Retina (tissue), 1 donor: ENCODE measurements at places on chromosomes 4 and X.

- DNase-seq = no peak
These were observed 127.2 kb downstream of the UBE2K start for GRCh38 chr4:39825090-39825489.

GRCh38 chr4:7393601-7394575 lies 40.8 kb downstream of the PSAPL1 start:
- peak; percentile 64 for DNase-seq

GRCh38 chrX:148380650-148381561 lies 119.5 kb upstream of the AFF2 start:
- no peak for DNase-seq

DNA sequence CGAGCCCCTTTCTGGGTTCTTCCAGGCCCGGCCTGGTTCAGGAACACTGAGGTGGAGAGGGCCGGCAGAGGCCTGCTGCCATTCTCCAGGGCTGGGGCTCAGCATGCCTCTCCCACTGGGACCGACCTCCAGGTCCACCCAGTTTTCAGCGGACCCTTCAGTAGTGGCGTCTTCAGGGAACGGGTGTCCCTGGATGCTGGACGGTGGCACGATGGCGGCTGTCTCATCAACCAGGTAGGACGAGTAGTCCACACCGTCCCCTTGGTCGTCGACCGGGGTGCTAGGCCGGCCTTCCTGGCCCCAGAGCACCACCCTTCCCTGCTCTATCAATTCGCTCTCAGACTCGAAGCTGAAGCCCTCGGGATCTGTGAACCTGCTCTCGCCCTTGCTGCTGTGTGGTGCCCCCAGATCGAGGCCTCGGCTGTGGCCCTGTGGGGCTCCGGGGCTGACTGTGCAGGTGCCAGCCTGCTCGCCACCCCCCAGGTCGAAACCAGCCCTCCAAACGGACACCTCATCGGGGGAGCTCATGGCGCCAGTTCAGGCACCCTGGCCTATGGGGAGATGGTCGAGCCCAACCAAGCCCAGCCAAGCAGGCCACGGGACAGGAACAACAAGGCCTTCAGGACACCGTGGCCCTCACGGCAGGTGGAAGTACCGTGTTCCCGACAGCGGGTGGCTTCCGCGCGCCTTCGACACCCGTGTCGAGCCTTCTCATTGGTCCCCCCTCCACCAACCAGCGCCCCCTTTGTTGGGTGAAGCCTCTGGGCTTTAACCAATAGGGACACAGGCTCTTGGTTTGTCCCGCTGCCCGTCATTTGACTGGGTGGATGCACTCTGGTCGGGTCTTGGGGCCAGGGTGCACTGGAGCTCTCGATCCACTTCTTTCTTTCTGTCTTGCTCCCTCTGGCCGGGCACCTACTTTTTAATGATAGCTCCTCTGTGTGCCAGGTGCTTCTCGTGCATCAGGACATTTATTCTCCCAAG lies 814 bp upstream of the LOC101059915 start:
- DNase-seq = no peak

- no peak for DNase-seq
These were observed 87.8 kb downstream of the SH3KBP1 start for GRCh38 chrX:19799319-19800182.

GRCh38 chr4:168028970-168029597 lies 63.3 kb upstream of the ANXA10 start:
- no peak for DNase-seq

GRCh38 chr4:4656977-4657376 lies 115.1 kb upstream of the STX18 start:
- no peak for DNase-seq

DNA sequence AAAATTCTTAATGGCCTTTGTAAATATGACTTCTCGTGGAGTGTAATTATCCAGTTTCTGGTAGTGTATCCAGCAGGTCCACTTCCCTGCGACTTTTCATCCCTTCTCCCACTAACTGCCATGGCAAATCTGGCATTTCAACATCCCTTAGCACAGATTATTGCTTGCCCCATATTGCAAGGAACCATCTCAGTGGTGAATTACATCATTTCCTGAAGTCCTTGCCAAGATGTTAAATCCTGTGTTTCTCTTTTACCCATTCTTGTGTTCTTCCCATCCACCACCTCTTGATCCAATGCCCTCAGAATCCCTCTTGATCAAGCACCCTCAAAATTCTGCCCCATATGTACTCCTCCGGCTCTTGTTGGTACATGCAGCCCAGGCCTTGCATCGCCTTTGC lies 88.1 kb upstream of the ZNF81 start:
- no peak for DNase-seq

- DNase-seq = no peak
These were observed 57.0 kb downstream of the HPGDS start for GRCh38 chr4:94285666-94286065.

- no peak for DNase-seq
These were observed 17.7 kb downstream of the IQSEC2 start for GRCh38 chrX:53263597-53264094.

GRCh38 chrX:154541896-154542722 lies 4.5 kb downstream of the G6PD start:
- DNase-seq = no peak

DNA sequence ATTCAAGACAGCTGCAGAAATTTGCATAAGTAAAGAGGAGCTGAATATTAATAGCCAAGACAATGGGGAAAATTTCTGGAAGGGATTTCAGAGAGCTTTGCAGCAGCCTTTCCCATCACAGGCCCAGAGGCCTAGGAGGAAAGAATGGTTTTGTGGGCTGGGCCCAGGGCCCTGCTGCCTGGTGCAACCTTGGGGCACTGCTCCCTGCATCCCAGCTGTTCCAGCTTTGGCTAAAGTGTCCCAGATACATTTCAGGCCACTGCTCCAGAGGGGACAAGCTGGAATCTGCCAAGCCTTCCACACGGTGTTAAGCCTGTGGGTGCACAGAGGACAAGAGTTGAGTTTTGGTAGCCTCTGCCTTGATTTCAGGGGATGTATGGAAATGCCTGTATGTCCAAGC lies 185.6 kb upstream of the SFRP2 start:
- no peak for DNase-seq
